ENCODE measurements at places on chromosomes 1 and 21. TPM values are rescaled to one million over a fixed set of nuclear protein-coding genes. Genes with fewer than 3 reads are reported as not detected.
A peak's percentile ranks its signal among the peaks of the same experiment; 100 is the strongest.

The MTMR11 gene
- 6.9 TPM for polyA plus RNA-seq

The OR2G6 gene
- not detected for polyA plus RNA-seq

The KRTAP19-3 gene
- polyA plus RNA-seq: not detected

DNA sequence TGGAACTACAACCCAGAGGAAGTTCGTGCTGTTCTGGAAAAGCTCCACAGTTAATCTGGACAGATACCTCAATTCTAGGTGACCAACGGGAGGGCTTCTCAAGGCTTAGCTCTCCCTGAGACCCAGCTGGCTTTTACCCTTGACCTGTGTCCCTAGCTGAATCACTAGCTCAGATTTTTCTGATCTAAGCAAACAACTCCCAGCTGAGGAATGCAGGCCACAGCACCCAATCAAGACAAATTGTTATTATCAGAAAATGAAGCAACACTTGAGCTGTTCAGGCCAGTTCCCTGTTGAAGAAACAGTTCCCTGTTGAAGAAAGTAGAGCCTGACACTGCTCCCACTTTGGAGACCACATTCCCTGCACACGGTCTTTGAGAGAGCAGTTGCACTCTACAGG lies 16.0 kb downstream of the DIO1 start:
- H3K4me1 ChIP-seq: no peaks in the 10 kb centered on the region
- H3K27me3 ChIP-seq: no peaks in the 10 kb centered on the region
- H3K36me3 ChIP-seq: no peaks in the 10 kb centered on the region
- no peak for DNase-seq
- H3K4me3 ChIP-seq: no peak overlapping the region

- H3K36me3 ChIP-seq: no peaks in the 10 kb centered on the region
- no peak overlapping the region for H3K27ac ChIP-seq
- no peaks in the 10 kb centered on the region for H3K27me3 ChIP-seq
- no peak overlapping the region for H3K4me3 ChIP-seq
Observed at GRCh38 chr1:61808968-61809367, 66.7 kb downstream of the PATJ start.

- H3K27ac ChIP-seq: no peak overlapping the region
- peak overlapping the region; percentile 12 for H3K4me3 ChIP-seq
- peak; percentile 79 for DNase-seq
- H3K4me1 ChIP-seq: peaks cover 4% of the 10 kb centered on the region
Observed at GRCh38 chr1:11719313-11720032, 16.5 kb upstream of the AGTRAP start.

GRCh38 chr1:240635466-240636256 lies 23.7 kb upstream of the GREM2 start:
- no peak overlapping the region for H3K27ac ChIP-seq
- no peaks in the 10 kb centered on the region for H3K4me1 ChIP-seq
- no peaks in the 10 kb centered on the region for H3K36me3 ChIP-seq
- no peaks in the 10 kb centered on the region for H3K27me3 ChIP-seq

DNA sequence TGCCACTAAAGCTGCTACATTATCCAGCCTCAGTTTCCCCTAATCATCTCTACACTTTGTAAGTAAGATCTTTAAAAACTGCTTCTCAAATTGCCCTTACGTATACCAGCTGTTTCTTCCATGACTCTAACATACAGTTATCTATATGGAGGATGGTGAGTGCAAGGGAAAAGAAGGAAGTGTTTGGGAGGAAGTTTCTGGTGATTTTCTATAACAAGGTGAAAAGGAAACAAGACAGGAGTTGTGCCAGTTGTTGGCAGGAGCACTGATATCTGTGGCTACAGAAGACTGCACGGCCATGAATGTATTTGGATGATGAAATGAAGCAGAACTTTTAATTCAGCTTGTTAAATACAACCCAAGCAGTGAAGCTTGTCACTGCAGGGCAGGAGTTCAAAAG lies 32.3 kb upstream of the NHLH2 start:
- H3K27me3 ChIP-seq: no peaks in the 10 kb centered on the region
- H3K4me3 ChIP-seq: no peak overlapping the region
- DNase-seq: no peak
- H3K27ac ChIP-seq: no peak overlapping the region

- H3K4me3 ChIP-seq: no peak overlapping the region
- no peak overlapping the region for H3K27ac ChIP-seq
- no peaks in the 10 kb centered on the region for H3K36me3 ChIP-seq
- DNase-seq: no peak
Observed at GRCh38 chr1:179017383-179018326, 8.0 kb upstream of the FAM20B start.

DNA sequence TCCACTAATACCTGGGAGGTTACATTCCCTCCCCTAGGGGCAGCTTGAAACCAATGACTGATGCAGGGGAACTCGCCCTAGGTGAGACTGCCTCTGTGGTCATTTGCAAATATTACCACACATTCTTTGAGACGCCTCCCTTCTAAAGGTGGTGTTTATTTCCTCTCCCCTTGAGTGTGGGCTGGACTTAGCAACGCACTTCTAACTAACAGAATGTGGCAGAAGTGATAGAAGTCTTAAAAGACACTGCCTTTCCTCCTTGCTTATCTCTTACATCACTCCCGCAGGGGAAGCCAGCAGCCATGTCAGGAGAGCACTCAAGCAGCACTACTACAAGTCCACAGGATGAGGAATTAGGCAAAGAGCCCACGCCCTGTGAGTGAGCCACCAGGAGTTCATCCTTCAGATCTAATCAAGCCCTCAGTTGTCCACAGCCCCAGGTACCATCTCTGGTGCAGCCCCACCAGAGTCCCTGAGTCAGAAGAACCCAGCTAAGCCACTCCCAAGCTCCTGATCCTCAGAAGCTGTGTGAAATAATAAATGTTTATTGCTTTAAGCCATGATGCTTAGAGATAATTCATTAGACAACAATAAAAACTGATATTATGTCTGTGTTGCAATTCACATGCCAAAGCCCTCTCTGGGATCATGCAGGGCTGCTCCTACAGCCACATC lies 14.8 kb upstream of the MATN1 start:
- H3K27ac ChIP-seq: no peak overlapping the region
- H3K4me3 ChIP-seq: no peak overlapping the region
- H3K36me3 ChIP-seq: no peaks in the 10 kb centered on the region
- DNase-seq: no peak
- no peaks in the 10 kb centered on the region for H3K27me3 ChIP-seq
- no peaks in the 10 kb centered on the region for H3K4me1 ChIP-seq

DNA sequence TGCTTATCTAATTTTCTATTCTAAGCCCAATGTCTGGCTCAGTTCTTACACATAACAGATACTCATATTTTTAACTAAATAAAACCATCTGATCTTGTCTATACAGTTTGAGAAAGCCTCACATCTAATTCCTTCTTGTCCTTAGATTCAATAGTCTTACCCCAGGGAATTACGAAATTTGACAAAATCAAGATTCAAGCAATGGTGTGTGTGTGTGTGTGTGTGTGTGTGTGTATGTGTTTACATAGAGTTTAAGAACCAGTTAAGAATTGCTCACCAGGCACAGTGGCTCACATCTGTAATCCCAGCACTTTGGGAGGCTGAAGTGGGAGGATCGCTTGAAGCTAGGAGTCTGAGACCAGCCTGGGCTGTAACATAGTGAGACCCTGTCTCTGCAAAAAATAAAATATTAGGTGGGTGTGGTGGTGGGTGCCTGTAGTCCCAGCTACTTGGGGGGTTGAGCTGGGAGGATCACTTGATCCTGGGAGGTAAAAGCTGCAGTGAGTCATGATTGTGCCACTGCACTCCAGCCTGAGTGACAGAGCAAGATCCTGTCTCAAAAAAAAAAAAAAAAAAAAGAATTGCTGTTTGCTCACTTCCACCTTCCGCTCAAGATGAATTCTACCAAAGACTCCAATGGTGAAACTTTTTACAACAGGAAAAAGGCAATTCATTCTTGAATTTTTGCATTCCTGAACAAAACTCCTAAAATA lies 6.2 kb downstream of the WDR64 start:
- H3K27ac ChIP-seq: no peak overlapping the region
- no peaks in the 10 kb centered on the region for H3K36me3 ChIP-seq
- DNase-seq: no peak
- no peaks in the 10 kb centered on the region for H3K4me1 ChIP-seq
- H3K4me3 ChIP-seq: no peak overlapping the region

GRCh38 chr21:35398346-35398982 lies 349.4 kb upstream of the RUNX1 start:
- H3K36me3 ChIP-seq: no peaks in the 10 kb centered on the region
- peaks cover 3% of the 10 kb centered on the region for H3K27me3 ChIP-seq
- no peak for DNase-seq
- no peaks in the 10 kb centered on the region for H3K4me1 ChIP-seq
- no peak overlapping the region for H3K27ac ChIP-seq

GRCh38 chr21:31903896-31904295 lies 31.1 kb downstream of the HUNK start:
- no peak for DNase-seq
- no peak overlapping the region for H3K4me3 ChIP-seq
- no peaks in the 10 kb centered on the region for H3K36me3 ChIP-seq
- H3K4me1 ChIP-seq: peaks cover 10% of the 10 kb centered on the region
- H3K27me3 ChIP-seq: no peaks in the 10 kb centered on the region
- no peak overlapping the region for H3K27ac ChIP-seq
